ENCODE measurements at places on chromosomes 11 and 22. TPM values are rescaled to one million over a fixed set of nuclear protein-coding genes. Genes with fewer than 3 reads are reported as not detected.

DNA sequence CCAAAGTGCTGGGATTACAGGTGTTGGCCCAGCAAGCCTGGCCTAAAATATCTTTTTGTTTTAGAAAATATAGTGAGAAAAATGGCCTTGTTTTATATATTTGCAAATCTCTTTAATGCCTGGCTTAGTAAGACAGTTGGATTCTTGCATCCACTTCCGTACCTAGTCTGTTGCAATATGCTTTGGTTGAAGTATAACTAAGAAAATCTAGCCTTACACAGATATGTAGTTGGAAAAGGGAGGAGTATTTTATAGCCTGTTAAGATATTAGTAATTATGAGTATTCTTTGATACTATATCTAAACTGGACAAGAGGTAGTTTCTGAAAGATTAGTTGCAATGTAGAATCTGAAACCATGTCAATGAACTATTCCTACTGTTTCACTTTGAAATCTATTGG lies 65.1 kb downstream of the ZNRF3 start:
- H3K36me3 ChIP-seq, result no peaks in the 10 kb centered on the region
- peaks cover 15% of the 10 kb centered on the region for H3K27me3 ChIP-seq
- no peaks in the 10 kb centered on the region for H3K4me1 ChIP-seq
- no peak overlapping the region for H3K4me3 ChIP-seq

OR6A2 gene
- not detected for total RNA-seq

- H3K36me3 ChIP-seq, result no peaks in the 10 kb centered on the region
- no peak overlapping the region for H3K27ac ChIP-seq
- DNase-seq, result no peak
- no peaks in the 10 kb centered on the region for H3K27me3 ChIP-seq
Measured at GRCh38 chr11:67644042-67644441, 4.5 kb upstream of the TBX10 start.

DNA sequence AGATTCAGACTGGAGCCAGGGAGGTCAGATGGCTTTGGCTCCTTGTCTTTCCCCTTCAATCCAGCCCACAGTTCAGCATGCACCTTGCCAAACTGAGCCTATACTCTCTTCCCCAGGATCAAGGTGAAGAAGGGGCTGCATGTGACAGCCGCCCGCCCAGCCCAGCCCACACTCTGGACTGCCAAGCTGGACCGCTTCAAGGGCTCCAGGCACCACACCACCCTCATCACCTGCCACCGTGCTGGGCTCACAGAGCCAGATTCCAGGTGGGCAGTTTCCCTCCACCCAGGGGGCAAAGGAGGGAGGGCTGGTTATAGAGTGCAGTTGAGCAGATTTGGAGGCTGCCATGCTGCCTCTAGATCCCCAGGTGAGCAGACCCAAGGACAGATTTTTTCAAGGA lies 6.1 kb downstream of the TMEM132A start:
- no peak for DNase-seq
- peaks cover under 1% of the 10 kb centered on the region for H3K4me1 ChIP-seq
- H3K27ac ChIP-seq, result no peak overlapping the region
- no peak overlapping the region for H3K4me3 ChIP-seq
- H3K36me3 ChIP-seq, result no peaks in the 10 kb centered on the region

PRDM10 gene
- total RNA-seq, result 17.7 TPM

- no peak overlapping the region for H3K4me3 ChIP-seq
- H3K27ac ChIP-seq, result no peak overlapping the region
- no peaks in the 10 kb centered on the region for H3K36me3 ChIP-seq
- no peaks in the 10 kb centered on the region for H3K27me3 ChIP-seq
- H3K4me1 ChIP-seq, result no peaks in the 10 kb centered on the region
Measured at GRCh38 chr11:10688401-10688800, 5.2 kb downstream of the IRAG1 start.

DNA sequence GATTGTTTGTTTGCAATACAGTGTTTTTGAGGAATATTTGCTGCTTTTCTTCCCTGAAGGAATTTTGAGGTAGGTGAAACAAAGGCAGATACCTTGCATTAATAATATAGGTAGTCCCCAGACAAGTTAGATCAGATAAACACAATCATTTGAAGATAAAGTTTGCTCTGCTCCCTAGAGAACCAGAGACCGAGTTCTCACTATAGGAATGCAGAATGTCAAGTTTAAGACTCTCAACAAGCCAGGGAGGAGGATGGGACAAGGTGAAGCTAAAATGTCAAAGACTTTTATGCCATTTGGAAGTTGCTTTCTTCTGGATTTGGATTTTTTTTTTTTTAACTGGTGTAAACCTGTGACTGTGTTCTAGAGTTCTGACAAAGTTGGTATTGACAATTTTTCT lies 364.7 kb downstream of the TTC28 start:
- no peaks in the 10 kb centered on the region for H3K4me1 ChIP-seq
- no peak for DNase-seq
- H3K27ac ChIP-seq, result no peak overlapping the region
- H3K27me3 ChIP-seq, result no peaks in the 10 kb centered on the region
- H3K36me3 ChIP-seq, result no peaks in the 10 kb centered on the region

GRCh38 chr11:78977009-78977408 lies 402.3 kb upstream of the NARS2 start:
- H3K27ac ChIP-seq, result no peak overlapping the region
- H3K4me3 ChIP-seq, result no peak overlapping the region
- no peaks in the 10 kb centered on the region for H3K36me3 ChIP-seq
- H3K4me1 ChIP-seq, result no peaks in the 10 kb centered on the region
- DNase-seq, result no peak
- no peaks in the 10 kb centered on the region for H3K27me3 ChIP-seq

DNA sequence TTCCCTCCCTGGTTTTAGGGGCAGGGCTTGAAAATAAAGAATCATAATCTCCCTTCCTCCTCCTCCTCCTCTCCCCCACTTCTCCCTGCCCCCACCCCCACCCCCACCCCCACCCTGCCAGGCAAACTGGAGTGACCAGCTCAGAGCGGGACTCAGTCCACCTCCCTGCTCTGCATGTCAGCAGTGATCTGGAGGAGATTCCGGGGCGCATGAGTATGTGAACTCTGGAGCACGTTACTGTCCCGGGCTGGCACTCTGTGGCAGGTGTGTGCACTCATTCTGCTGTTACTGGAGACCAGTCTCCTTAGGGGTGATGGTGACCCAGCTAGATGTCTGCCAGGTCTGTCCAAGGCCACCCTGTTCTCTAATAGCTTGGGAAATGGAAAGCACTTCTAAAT lies 33.9 kb downstream of the MARK2 start:
- no peak overlapping the region for H3K27ac ChIP-seq
- H3K4me3 ChIP-seq, result no peak overlapping the region
- no peaks in the 10 kb centered on the region for H3K36me3 ChIP-seq
- H3K4me1 ChIP-seq, result peaks cover 70% of the 10 kb centered on the region
- no peak for DNase-seq

- H3K27me3 ChIP-seq, result no peaks in the 10 kb centered on the region
- H3K4me1 ChIP-seq, result no peaks in the 10 kb centered on the region
- DNase-seq, result no peak
- H3K36me3 ChIP-seq, result no peaks in the 10 kb centered on the region
- H3K4me3 ChIP-seq, result no peak overlapping the region
- H3K27ac ChIP-seq, result no peak overlapping the region
Measured at GRCh38 chr22:41762980-41763779, 37.3 kb upstream of the CCDC134 start.

DNA sequence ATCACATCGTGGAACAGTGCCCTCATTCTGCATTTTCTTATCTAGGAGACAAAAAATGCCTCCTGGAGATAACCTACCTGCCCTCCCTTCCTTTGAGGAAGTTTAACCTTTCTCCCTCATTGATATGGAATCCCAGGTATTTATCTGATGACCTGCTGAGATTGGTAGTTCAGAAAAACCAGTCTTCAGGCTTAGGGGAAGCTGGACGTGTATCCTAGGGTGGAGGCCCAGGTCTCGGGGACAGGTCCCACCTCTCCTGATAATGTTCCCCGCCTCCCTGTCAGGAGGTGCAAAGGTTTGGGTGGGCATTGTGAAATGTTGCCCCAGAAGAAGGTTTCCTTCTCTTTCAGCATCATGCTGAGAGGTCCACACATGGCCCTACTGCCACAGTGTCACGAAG lies 186.9 kb upstream of the NAV2 start:
- no peak overlapping the region for H3K27ac ChIP-seq
- no peak overlapping the region for H3K4me3 ChIP-seq
- H3K36me3 ChIP-seq, result no peaks in the 10 kb centered on the region
- DNase-seq, result no peak
- no peaks in the 10 kb centered on the region for H3K4me1 ChIP-seq

AGBL2 gene
- total RNA-seq, result 2.9 TPM

DNA sequence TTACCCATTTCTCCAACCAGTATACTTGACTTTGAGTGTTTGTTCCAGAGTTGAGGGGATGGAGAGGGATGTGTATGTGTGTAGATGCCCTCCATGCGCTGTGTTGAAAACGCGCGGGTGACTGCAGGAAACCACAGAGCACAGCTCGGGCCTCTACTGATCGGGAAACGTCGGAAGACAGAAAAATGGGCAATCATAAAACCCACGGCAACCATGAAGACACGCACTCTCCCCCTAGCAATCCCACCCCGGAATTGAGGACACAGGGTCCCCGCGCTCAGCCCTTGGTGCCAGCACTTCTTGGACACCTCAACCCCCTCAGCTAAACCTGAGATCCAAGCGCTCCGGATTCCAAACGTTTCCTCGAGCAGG lies 251 bp upstream of the UQCC3 start:
- no peaks in the 10 kb centered on the region for H3K27me3 ChIP-seq
- peaks cover 13% of the 10 kb centered on the region for H3K36me3 ChIP-seq
- DNase-seq, result no peak
- H3K4me1 ChIP-seq, result peaks cover 41% of the 10 kb centered on the region
- H3K27ac ChIP-seq, result peak overlapping the region; percentile 91

DNA sequence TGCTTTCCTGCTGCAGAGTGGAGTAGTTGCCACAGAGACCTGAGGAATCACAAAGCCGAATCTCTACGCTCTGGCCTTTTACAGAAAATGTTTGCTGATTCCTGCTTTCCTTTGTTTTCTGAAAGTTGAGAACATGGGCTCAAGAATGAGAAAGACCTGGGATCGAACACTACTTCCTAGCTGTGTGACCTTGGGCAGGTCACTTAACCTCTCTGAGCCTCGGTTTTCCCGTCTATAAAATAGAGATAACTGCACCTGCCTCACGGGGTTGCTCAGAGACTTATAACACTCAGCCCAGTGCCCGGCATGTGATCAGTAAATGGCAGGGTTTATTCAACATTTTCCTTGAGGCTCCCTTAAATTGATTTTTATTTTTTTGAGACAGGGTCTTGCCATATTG lies 70.9 kb upstream of the ALX4 start:
- peaks cover 3% of the 10 kb centered on the region for H3K27me3 ChIP-seq
- H3K4me3 ChIP-seq, result no peak overlapping the region
- DNase-seq, result no peak
- H3K27ac ChIP-seq, result no peak overlapping the region
- H3K4me1 ChIP-seq, result no peaks in the 10 kb centered on the region

DNA sequence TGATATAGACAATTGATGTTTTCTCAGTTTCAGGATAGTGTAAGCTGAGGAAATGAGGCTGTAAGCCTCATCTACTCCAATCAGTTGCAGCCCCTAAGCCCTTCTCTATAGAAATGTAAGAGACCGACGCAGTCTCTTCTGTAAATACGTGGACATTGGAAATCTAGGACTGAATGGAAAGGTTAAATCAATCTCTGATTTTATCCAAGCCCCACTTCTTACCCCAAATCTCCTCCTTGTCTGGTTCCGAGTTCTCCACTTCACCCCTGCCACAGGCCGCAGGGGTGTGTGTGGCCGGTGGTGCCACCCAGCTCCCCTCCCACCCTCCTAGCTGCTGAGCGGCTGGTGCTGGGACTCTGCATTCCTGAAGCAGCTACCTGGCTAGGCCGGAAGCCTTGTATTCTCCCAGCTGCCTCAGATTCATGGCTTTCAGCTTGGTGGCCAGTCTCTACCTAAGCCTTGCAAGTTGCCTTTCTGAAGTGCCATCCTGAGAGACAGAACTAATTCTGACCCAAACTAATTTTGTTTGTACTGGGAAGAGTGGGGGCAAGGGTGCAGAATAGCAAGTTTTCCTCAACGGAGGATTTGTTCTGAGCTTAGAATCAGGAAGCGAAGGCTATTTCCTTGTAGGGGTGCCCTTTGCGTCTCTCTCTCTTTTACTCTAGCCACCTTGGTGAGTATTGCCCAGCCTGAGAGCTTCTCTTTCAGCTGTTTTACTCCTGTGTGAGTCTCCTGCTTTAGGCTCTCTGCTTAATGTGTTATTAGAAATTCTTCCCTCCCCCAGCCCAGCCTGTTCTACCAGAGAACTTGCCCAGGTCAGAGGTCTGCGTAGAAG lies 749 bp downstream of the VWA5A start:
- DNase-seq, result no peak
- no peak overlapping the region for H3K27ac ChIP-seq
- H3K27me3 ChIP-seq, result no peaks in the 10 kb centered on the region
- H3K36me3 ChIP-seq, result no peaks in the 10 kb centered on the region
- peaks cover 15% of the 10 kb centered on the region for H3K4me1 ChIP-seq
- H3K4me3 ChIP-seq, result peak overlapping the region; percentile 75

CBLIF gene
- not detected for total RNA-seq

DNA sequence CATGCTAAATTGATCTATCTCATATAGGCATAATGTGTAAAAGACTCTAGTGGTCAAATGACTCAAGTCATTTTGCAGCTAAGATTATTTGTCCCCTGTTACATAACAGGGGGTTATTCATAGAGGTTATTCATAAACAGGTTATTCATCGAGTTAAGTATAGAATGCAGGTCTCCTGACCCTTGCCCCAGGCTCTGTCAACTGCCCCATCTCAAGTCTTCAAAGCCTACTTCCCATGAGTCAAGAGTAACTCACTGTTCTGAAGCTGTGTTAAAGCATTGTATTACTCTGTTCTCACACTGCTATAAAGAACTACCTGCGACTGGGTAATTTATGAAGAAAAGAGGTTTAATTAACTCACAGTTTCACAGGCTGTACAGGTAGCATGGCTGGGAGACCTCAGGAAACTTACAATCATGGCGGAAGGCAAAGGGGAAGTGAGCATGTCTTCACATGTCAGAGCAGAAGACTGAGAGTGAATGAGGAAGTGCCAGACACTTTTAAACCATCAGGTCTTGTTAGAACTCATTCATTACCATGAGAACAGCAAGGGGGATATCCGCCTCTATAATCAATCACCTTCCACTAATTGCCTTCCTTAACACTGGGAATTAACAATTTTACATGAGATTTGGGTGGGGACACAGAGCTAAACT lies 226.2 kb upstream of the BLID start:
- H3K36me3 ChIP-seq, result no peaks in the 10 kb centered on the region
- H3K27ac ChIP-seq, result no peak overlapping the region
- H3K27me3 ChIP-seq, result no peaks in the 10 kb centered on the region
- DNase-seq, result no peak
- H3K4me3 ChIP-seq, result no peak overlapping the region

GRCh38 chr22:47458348-47458747 lies 695.9 kb downstream of the TBC1D22A start:
- H3K4me3 ChIP-seq, result no peak overlapping the region
- no peak for DNase-seq
- no peaks in the 10 kb centered on the region for H3K36me3 ChIP-seq
- no peak overlapping the region for H3K27ac ChIP-seq

DEFB131B gene
- not detected for total RNA-seq

GRCh38 chr11:31714840-31715239 lies 96.3 kb downstream of the PAX6 start:
- DNase-seq, result no peak
- no peaks in the 10 kb centered on the region for H3K27me3 ChIP-seq
- no peak overlapping the region for H3K4me3 ChIP-seq
- no peak overlapping the region for H3K27ac ChIP-seq
- H3K36me3 ChIP-seq, result no peaks in the 10 kb centered on the region

TMEM218 gene
- total RNA-seq, result 25.5 TPM

CLDN5 gene
- total RNA-seq, result not detected

GRCh38 chr11:30018495-30018894 lies 1.7 kb upstream of the KCNA4 start:
- no peaks in the 10 kb centered on the region for H3K4me1 ChIP-seq
- peaks cover 8% of the 10 kb centered on the region for H3K27me3 ChIP-seq
- no peak for DNase-seq
- H3K4me3 ChIP-seq, result no peak overlapping the region
